WTC11 (cell line): ENCODE measurements at places on chromosomes 4 and X.
A peak's percentile ranks its signal among the peaks of the same experiment; 100 is the strongest.

DNA sequence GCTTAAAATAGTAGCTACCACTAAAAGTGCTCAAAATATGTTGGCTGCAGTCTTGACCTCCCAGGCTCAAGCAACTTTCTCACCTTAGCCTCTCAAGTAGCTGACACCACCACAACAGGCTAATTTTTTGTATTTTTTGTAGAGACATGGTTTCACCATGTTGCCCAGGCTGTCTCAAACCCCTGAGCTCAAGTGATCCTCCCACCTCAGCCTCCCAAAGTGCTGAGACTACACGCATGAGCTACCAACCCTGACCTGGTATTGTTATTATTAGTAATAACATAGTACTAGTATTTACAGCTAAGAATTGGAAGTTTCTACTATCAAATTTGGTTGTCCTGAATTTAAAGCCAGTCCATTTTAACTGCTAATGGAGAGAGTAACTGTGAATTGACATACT lies 18.0 kb downstream of the STAP1 start:
- peaks cover 11% of the 10 kb centered on the region for H3K4me1 ChIP-seq
- no peak overlapping the region for H3K27ac ChIP-seq
- no peak for DNase-seq
- no peak overlapping the region for H3K4me3 ChIP-seq
- H3K36me3 ChIP-seq: no peaks in the 10 kb centered on the region
- H3K27me3 ChIP-seq: no peaks in the 10 kb centered on the region

GRCh38 chr4:75040703-75041102 lies 107.8 kb downstream of the PARM1 start:
- DNase-seq: no peak
- H3K36me3 ChIP-seq: no peaks in the 10 kb centered on the region; the same call in 1 of the 2 replicates
- no peaks in the 10 kb centered on the region for H3K27me3 ChIP-seq
- H3K4me3 ChIP-seq: no peak overlapping the region

- no peaks in the 10 kb centered on the region for H3K36me3 ChIP-seq
- H3K27ac ChIP-seq: no peak overlapping the region
- peaks cover 62% of the 10 kb centered on the region for H3K27me3 ChIP-seq
- no peak overlapping the region for H3K4me3 ChIP-seq
Measured at GRCh38 chrX:148808833-148809232, 308.4 kb downstream of the AFF2 start.

DNA sequence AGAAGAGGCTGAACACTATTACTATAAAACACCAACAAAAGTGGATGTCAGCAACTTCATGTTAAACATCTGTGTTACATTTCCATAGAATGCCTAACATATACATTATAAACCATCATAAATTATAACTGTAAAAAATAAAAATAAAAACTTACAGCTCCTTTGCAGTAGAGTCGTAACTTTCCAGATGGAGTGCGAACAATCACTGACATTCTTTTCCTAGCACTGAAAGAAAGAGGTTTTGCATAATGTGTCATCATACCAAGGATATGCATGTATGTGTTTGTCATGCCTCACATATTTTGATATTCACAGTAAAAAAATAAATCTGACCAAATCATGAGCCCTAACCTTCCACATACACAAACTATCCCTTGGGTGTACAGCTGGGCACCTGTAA lies 113.1 kb downstream of the ATP8A1 start:
- H3K4me1 ChIP-seq: no peaks in the 10 kb centered on the region
- no peaks in the 10 kb centered on the region for H3K27me3 ChIP-seq
- DNase-seq: no peak
- no peak overlapping the region for H3K27ac ChIP-seq
- peaks cover 9% of the 10 kb centered on the region for H3K36me3 ChIP-seq
- no peak overlapping the region for H3K4me3 ChIP-seq

DNA sequence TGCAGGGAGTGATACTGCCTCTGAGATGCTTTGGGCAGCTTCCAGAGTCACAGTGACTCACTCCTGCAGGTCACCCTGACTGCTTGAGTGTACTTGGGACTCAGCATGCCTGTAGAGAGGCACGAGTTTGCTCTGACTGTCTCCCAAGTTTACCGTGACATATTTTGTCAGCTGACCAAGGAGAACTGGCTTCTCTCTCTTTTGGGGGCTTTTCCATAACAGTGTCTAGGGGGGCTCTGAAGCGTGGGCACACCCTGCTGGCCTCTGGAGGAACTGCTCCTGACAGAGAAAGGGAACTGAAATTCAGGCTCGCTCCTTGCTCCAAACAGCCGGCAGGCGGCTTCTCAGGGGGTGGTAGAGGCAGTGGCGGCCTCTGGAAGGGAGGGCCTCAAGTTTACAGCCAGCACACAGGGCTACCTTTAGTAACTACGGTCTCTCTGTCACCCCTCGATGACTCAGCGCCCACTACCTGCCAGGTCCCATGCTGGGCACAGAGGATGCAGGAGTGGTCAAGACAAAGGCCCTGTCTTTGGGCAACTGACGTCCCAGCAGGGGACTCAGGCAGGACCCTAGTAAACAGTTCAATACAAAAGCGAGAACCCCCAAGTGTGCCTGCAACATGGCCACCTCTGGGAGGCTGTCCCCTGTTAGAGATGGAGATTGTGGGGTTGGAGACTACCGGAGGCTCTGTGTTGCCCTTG lies 17.8 kb downstream of the ZNF185 start:
- H3K4me3 ChIP-seq: no peak overlapping the region
- no peaks in the 10 kb centered on the region for H3K36me3 ChIP-seq
- no peaks in the 10 kb centered on the region for H3K27me3 ChIP-seq
- H3K27ac ChIP-seq: 0 out of 2 replicates have a peak overlapping the region, but pooled peaks have one; percentile 23

DNA sequence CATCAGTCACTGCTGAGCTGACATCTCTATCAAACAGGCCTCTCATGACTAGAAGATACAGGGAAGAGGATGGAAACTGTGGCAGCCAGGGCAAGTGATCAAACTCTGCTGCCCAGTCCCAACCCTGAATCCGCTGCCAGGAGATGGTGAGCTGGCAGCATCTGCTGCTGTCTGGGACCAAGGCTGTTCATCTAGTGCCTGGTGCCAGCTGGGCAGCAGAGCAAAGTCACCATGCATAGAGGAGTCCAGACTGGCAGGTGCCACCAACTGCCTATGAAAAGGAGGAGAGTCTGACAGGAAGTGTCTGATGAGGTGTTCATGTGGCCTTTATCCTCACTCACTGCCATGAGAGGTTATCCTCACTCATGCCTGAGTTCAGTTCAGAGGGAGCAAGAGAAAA lies 518.9 kb downstream of the MID1IP1 start:
- H3K27ac ChIP-seq: no peak overlapping the region
- no peaks in the 10 kb centered on the region; the same call in 1 of the 2 replicates for H3K27me3 ChIP-seq
- no peak overlapping the region for H3K4me3 ChIP-seq
- no peaks in the 10 kb centered on the region for H3K4me1 ChIP-seq

DNA sequence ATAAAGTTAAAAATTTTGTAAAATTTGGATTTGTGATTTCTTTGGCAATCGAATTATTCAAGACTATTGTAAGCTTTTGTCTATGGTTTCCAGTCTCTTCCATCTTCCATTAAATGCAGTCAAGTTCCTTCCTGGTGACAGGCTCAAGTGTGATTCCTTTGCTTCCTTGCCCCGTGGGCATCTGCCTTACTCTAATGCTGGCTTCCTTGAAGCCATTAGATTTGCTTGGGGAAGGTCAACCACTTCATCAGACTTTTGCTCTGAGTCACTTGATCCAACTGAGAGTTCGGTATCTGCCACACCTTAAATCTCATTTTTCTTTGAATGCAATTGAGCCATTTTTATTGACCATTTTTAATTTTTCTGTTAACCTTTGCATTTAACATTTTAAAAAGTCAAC lies 648.8 kb downstream of the SPOCK3 start:
- H3K4me1 ChIP-seq: peaks cover 6% of the 10 kb centered on the region; the same call in 1 of the 2 replicates
- no peak overlapping the region for H3K4me3 ChIP-seq
- H3K27ac ChIP-seq: no peak overlapping the region
- no peaks in the 10 kb centered on the region for H3K36me3 ChIP-seq
- DNase-seq: no peak

DNA sequence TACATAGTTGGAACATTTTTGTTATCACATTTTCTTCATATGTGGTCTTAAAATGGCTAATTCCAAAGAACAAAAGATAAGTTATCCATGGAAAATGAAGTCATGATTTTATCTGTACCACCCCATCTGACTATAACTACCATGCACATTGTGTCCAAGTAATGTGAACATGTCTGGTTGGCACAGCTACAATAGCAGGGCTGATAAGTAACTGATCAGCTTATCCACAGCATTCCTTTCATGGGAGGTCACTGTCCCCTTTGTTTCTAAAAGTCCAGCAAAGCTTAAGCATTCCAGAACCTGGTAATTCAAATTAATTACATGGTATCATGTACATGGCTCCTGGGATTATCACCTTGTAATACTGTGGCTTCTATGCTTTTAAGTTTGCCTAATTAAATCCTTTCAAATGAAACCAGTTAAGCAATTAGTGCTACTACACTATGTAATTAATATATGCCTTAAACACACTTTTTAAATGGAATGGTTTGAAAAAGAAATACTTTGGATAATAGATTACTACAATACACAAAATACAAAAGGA lies 21.1 kb upstream of the SORBS2 start:
- H3K27ac ChIP-seq: no peak overlapping the region
- H3K36me3 ChIP-seq: peaks cover 5% of the 10 kb centered on the region; the same call in 1 of the 2 replicates
- peaks cover 30% of the 10 kb centered on the region for H3K4me1 ChIP-seq
- DNase-seq: no peak

- peaks cover 61% of the 10 kb centered on the region for H3K4me1 ChIP-seq
- 0 out of 2 replicates have a peak overlapping the region, but pooled peaks have one; percentile 64 for H3K27ac ChIP-seq
- no peak for DNase-seq
- H3K4me3 ChIP-seq: no peak overlapping the region
Measured at GRCh38 chr4:92387459-92388069, 83.8 kb downstream of the GRID2 start.

DNA sequence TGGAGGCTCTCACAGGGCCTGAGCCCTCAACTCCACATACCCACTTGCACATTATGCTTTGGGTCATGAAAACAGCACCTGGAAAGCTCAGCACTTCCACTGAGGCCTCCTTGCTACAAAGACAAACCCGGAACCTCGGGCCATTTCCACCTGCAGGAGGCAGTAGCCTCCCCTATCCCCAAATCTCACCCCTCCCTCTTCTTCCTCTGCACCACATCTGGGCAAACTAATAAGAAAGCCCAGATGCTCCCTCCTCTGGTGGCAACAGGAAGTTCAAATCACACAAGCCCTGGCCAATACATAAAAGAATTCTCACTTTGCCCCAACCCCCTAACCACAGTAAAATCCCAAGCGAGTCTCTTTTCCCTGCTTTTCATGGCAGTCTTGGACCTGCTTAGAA lies 136.4 kb downstream of the MAPK10 start:
- H3K4me3 ChIP-seq: no peak overlapping the region
- peak; percentile 74 for DNase-seq
- peaks cover 6% of the 10 kb centered on the region for H3K36me3 ChIP-seq
- no peak overlapping the region for H3K27ac ChIP-seq
- no peaks in the 10 kb centered on the region for H3K27me3 ChIP-seq
- H3K4me1 ChIP-seq: peaks cover 15% of the 10 kb centered on the region

DNA sequence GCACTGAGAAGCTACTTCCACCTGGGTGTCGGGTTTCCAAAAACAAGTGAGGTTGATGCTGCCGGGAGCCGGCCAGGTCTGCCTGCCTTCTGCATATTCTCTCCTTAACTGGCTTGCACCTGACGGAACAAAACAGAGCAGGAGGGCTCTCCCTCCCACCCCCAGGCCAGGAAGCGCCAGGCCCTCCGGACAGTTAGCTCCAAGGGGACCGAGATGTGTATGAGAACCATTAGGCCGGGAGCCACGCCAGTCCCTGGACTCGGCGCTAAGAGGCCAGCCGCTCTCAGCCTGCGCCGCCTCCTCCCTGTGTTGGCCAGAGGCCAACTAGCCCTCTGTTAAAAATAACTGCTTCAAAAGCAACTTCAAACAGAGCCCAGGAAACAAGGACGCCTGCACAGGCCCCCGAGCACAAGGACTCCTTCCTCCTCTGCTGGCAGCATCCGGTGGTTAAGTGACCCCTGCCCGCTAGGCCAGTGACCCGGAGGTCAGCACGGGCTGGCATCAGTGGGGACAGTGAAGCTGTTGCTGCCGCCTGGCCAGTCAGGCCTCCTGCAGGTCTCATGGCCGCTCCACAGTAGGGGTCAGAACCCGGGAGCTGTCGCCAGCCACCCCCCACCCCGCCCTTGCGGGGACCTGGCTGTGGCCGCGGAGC lies 107.9 kb downstream of the ABLIM2 start:
- peaks cover 4% of the 10 kb centered on the region; the same call in 1 of the 2 replicates for H3K27me3 ChIP-seq
- peaks cover 14% of the 10 kb centered on the region for H3K36me3 ChIP-seq
- peak overlapping the region; percentile 43; the same call in 1 of the 2 replicates for H3K4me3 ChIP-seq
- DNase-seq: peak; percentile 81
- peaks cover 53% of the 10 kb centered on the region for H3K4me1 ChIP-seq

DNA sequence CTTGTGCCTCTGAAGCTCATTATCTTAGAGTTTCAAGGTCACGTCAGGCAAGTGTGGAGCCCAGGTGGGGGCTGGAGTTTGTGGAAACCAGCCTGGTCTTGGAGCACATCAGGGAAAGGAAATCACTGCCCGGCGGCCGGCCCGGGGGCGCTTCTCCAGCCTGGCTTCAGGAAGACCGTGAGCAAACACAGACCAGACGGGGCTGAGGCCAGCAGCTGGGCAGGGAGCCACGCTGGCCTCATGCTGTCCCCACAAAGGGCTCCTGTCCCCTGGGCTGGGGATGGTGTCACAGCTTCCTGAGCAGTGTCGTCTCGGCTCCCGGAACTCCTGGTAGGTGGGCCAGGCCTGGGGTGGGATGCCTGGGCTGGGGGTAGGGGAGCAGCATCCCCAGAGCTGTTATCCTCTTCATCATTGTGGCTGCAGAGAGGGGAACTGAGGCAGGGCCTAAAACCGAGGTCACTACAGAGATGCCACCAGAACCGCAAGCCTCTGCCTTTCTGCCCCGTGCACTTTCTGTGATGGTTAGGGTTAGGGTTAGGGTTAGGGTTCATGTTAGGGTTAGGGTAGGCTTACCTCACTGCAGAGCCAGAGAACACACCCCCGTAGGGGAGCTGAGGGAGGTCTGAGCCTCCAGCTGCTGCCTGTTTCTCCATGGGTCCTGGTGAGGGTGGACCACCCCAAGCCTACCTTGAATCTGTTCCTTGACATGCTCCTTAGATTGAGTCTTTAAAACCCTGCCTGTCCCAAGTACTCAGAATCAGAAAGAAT lies 77.5 kb downstream of the HTRA3 start:
- H3K27ac ChIP-seq: no peak overlapping the region
- peaks cover 7% of the 10 kb centered on the region for H3K27me3 ChIP-seq
- H3K4me3 ChIP-seq: no peak overlapping the region
- DNase-seq: no peak
- H3K4me1 ChIP-seq: peaks cover 21% of the 10 kb centered on the region

DNA sequence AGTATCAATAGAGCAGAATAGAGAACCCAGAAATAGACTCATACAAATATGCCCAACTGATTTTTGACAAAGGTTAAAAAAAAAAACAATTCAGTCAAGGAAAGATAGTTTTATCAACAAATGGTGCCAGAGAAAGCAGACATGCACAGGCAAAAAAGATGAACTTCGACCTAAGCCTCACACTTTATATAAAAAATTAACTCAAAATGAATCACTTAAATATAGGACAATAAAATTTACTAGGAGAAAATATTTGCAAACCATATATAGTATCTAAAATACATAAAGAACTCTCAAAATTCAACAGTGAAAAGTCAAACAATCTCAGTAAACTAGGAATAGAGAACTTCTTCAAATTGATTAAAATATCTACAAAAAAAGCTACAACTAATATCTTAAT lies 29.7 kb downstream of the HUWE1 start:
- H3K4me3 ChIP-seq: no peak overlapping the region
- DNase-seq: no peak
- no peaks in the 10 kb centered on the region for H3K4me1 ChIP-seq
- peaks cover 25% of the 10 kb centered on the region for H3K36me3 ChIP-seq

- peaks cover 38% of the 10 kb centered on the region for H3K4me1 ChIP-seq
- H3K27ac ChIP-seq: peak overlapping the region; percentile 99
- DNase-seq: no peak
- peak overlapping the region; percentile 97 for H3K4me3 ChIP-seq
- H3K36me3 ChIP-seq: peaks cover 33% of the 10 kb centered on the region
- peaks cover 3% of the 10 kb centered on the region; the same call in 1 of the 2 replicates for H3K27me3 ChIP-seq
Measured at GRCh38 chr4:17811078-17811603, 362 bp downstream of the NCAPG start.
